ENCODE measurements at places on chromosomes 12 and 14. TPM values are rescaled to one million over a fixed set of nuclear protein-coding genes. Genes with fewer than 3 reads are reported as not detected.

RNASE3 gene
- not detected for total RNA-seq

AICDA gene
- total RNA-seq = not detected

CHGA gene
- total RNA-seq = 17.2 TPM

GPR137C gene
- total RNA-seq = 2.7 TPM

KIF26A gene
- 53.4 TPM for total RNA-seq

GRIP1 gene
- total RNA-seq = 22.5 TPM

All from WTC11 (cell line).